Smooth muscle cell of the coronary artery (primary cell): ENCODE measurements at places on chromosomes 4 and X. TPM values are rescaled to one million over a fixed set of nuclear protein-coding genes. Genes with fewer than 3 reads are reported as not detected.

The ATG4A gene
- 5.4 and 14.1 TPM in 2 replicates for total RNA-seq

The GPR78 gene
- under 0.01 and 1.4 TPM in 2 replicates for total RNA-seq

The HEPH gene
- 62.4 and 99.5 TPM in 2 replicates for total RNA-seq

The NEK1 gene
- 6.1 and 7.5 TPM in 2 replicates for total RNA-seq

The RS1 gene
- total RNA-seq, result not detected in 2 replicates

The TMEM156 gene
- 0.08 TPM in 1 of 2 replicates, not detected in the other for total RNA-seq

The ZNF718 gene
- 3.2 and 3.6 TPM in 2 replicates for total RNA-seq

The ODAM gene
- total RNA-seq, result not detected in 2 replicates

The DIPK2B gene
- total RNA-seq, result 0.23 TPM in 1 of 2 replicates, not detected in the other

The EFHC2 gene
- 0.08 and 0.12 TPM in 2 replicates for total RNA-seq

The RADX gene
- 0.59 and 1.7 TPM in 2 replicates for total RNA-seq

The LDOC1 gene
- 9.7 and 12.3 TPM in 2 replicates for total RNA-seq

The ANK2 gene
- total RNA-seq, result 17.0 and 403 TPM in 2 replicates

The FAM9C gene
- total RNA-seq, result not detected in 2 replicates

The OTUD6A gene
- total RNA-seq, result not detected in 2 replicates

The DGKQ gene
- total RNA-seq, result 14.3 TPM in 2 replicates

The BEX4 gene
- total RNA-seq, result 4.1 and 19.4 TPM in 2 replicates

The NAT8L gene
- total RNA-seq, result under 0.01 and 0.12 TPM in 2 replicates

The JCHAIN gene
- total RNA-seq, result 1.1 TPM in 1 of 2 replicates, not detected in the other

The NXF2B gene
- not detected in 2 replicates for total RNA-seq

The PI4K2B gene
- total RNA-seq, result 7.8 and 16.3 TPM in 2 replicates

The PPEF2 gene
- total RNA-seq, result not detected in 2 replicates

The HAND2 gene
- 9.1 and 12.6 TPM in 2 replicates for total RNA-seq

The IL13RA2 gene
- 2.3 and 222 TPM in 2 replicates for total RNA-seq

The CYSLTR1 gene
- not detected in 2 replicates for total RNA-seq
